NCI-H510A (cell line): ENCODE measurements at places on chromosomes 6 and 20.

DNA sequence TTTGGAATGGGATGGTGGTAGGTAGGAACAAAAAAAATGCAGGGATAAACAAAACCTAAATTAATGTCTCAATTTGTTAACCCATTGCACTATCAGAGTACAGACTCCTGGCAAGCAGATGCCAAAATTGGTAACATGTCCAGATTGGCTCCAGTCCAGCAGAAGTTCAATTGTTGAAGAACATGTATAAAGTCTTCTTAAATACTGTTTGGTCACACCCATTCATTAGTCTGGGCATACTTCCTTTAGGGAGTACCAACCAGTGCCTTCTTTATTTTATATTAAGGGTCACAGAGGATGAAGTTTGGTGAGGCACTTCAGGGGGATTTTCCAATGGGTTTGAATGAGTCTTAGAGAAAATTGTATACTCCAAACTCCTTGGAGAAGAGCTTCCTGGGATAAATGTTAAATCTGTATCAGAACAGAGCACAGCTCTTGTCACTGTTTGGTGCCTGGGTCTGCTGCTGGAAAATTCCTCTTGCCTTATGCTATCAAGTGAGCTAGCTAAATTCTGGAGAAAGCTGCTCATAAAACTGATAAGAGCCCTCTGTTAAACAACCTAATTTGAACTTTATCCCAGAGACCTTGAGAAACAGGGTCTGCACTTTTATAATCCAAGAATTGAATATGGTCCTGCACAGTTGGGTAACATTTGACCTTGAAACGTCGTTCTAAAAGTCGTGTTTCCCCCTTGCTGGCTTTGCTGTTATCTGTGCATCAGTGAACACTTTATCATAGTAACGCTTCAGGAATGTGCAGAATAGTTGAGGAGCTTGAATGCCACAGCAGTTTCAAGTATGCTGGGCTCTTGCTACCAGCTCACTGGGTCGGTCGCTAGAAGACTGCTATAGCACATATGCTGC, 334.1 kb upstream of the CITED2 start:
- DNase-seq: no peak

DNA sequence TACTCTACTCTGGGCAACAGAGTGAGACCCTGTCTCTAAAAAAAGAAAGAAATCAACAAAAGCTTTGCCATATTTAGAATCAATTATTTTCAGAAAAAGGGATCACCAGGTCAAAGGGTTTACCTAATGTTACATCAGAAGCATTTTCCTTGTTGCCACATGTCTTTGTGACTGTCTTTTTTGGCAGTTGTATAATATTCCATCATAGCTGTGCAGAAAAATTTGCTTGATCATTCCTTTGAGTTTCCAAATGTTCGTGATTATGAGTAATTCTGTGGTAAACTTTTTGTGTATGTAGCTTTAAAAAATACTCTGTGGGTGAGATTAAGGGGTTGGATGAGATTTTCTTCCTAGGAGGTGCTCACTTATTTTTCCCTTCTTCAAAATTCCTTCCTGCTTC, 26.4 kb downstream of the PNPLA1 start:
- DNase-seq: no peak

- peak; percentile 5 for DNase-seq
Measured at GRCh38 chr6:13615792-13616120, 621 bp downstream of the NOL7 start.

- no peak for DNase-seq
Measured at GRCh38 chr6:101296169-101296960, 97.1 kb upstream of the GRIK2 start.

GRCh38 chr20:4837760-4838159, 116.1 kb downstream of the PRND start:
- no peak for DNase-seq

GRCh38 chr6:12208673-12209072, 81.5 kb upstream of the EDN1 start:
- no peak for DNase-seq

DNA sequence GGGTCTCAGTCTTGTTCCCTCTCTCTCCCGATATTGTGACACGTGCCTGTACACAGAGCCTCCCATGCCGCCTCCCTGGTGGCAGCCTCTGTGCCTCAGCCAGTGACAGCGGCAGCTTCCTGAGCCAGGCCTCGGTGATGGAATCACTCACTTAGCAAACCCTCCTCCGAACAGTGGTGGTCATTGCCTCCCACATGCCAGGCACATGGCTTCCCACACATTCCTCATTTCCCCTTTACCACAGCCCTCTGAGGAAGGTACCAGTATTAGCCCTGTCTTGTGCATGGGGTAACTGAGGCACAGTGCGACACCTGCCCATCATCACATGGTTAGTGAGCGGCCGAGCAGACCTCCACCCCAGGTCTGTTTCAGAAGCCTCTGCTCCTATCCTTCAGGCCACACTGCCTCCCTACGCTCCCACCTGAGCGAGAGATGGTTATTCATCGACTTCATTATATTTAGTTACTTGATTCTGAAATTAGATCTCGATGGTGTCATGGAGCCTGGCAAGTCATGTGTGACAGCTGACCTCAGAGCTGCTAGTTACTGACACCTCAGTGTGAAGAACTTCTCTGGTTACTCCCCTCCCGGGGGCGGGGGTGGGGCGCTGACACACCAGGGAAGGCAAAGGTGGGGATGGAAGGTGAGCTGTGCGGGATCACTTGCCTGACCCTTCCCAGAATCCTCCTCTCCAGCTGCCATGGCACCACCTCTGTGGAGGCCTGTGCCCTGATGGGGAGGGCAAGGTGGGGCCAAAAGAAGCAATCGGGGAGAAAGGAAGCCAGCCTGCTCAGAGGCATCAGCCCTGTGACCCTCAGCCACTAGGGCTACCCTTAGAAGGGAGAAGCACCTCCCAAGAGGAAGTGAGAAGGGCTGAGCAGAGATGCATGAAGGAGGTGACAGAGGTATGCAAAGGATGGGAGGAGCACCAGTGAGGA, 17.9 kb downstream of the MDGA1 start:
- peak; percentile 90 for DNase-seq

- DNase-seq: no peak
Measured at GRCh38 chr20:58853976-58854637, 1.6 kb downstream of the GNAS start.

GRCh38 chr6:139482287-139482686, 107.8 kb upstream of the CITED2 start:
- DNase-seq: no peak

GRCh38 chr6:96652552-96652951, 89.6 kb downstream of the FHL5 start:
- no peak for DNase-seq

GRCh38 chr6:5314191-5314865, 53.0 kb downstream of the FARS2 start:
- no peak for DNase-seq

DNA sequence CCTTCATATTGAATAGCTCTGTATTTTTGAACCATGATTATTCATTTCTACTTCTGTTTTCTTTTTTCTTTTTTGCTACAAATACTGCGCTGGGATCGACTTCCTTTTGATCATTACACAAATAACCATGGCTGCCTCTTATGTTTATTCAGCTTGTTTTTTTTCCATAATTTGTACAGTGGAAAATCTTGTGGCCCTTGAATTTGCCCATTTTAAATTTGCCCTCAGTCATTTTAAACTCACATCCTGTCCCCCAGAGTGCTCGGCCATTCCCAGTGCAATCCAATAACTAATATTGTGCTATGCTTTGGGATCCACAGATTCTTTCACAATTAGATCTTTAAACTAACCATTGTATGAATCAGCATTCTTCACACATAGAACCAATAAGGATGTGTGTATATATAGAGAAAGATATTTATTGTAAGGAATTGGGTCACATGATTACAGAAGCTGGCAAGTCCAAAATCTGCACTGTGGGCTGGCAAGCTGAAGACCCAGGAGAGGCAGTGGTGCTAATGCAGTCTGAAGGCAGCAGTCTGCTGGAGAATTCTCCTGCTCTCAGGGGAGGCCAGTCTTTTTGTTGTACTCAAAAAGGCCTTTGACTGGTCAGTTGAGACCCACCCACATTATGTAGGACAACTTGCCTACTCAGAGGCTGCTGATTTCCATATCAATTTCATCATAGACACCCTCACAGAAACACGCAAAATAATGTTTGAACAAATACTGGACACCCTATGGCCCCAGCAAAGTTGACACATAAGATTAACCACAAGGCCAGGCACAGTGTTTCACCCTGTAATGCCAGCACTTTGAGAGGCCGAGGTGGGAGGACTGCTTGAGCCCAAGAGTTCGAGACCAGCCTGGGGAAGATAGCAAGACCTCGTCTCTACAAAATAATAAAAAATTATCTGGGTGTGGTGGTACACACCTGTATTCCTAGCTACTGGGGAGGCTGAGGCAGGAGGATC, 147.1 kb downstream of the MTHFD1L start:
- no peak for DNase-seq

GRCh38 chr20:44465001-44465560, 10.6 kb upstream of the TTPAL start:
- no peak for DNase-seq

- no peak for DNase-seq
Measured at GRCh38 chr20:33443006-33443511, 504 bp downstream of the SNTA1 start.
